Immature natural killer cell (primary cell): ENCODE measurements at places on chromosomes 4 and X. TPM values are rescaled to one million over a fixed set of nuclear protein-coding genes. Genes with fewer than 3 reads are reported as not detected.

GRCh38 chr4:112099701-112100297, 45.5 kb upstream of the FAM241A start:
- DNase-seq = peak; percentile 38

- DNase-seq = peak; percentile 66
Measured at GRCh38 chr4:80422727-80423404, 87.3 kb downstream of the CFAP299 start.

GRCh38 chr4:83272900-83273299, 11.7 kb downstream of the COQ2 start:
- DNase-seq = no peak

DNA sequence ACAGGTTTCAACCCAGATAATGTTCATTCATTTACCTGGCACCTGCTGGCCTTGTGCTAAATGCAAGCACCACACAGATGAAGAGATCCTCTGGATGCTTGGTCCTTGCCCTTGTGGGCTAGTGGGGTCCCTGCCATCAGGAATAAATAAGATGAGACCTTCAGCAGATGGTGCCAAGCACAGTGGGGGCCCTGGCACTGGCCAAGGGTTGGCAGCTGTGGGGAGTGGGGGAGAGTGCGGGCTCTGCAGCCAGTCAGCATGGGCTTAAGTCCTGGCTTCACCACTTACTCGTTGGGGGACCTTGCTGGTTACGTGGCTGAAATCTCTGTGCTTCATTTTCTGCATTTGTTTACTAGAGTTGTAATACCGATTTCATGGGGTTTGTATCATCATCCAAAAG, 6.9 kb downstream of the LAP3 start:
- no peak for DNase-seq

DNA sequence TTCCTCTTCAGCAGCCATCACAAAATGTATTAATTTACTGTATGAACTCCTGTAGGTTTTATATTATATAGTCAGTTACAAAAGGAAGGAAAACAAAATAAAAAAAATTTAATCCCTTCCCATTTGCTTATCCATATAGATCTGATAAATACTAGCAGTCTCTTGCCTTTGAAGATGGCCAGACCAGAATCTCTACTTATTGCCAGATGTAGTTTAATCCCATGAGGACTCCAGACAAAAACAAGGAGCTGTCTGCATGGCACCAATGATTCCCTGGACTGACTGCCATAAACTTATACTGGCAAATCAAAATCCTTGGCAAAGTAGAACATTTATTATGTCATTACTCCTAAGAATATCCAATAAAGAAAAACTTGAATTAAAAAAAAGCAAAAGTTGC, 223.3 kb upstream of the MAB21L2 start:
- DNase-seq = no peak

DNA sequence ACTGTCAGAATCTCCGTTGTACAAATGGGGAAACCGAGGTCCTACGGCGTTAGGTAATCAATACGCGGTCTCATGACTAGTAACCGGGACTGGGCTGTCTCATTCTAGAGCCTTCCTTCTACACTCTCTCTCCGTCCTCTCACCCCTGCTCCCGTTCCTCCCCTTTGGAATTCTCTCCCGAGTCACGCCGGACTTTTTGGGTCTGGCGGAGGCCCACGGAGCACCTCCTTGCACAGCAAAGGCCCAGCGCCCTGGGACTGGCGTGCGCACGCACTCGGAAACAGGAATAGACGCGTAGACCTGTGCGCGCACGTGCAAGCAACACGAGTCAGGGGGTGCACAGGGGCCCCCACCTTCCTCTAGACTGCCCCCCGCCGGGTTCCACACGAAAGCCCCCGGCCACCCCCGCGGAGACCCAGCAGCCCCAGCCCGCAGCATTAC, 361 bp downstream of the QDPR start:
- peak; percentile 2 for DNase-seq

GRCh38 chr4:64272432-64272831, 136.8 kb downstream of the TECRL start:
- DNase-seq = no peak

The DCAF12L1 gene
- polyA plus RNA-seq = not detected

GRCh38 chrX:130253916-130254315, 14.8 kb downstream of the ZNF280C start:
- DNase-seq = no peak

- DNase-seq = no peak
Measured at GRCh38 chr4:34148322-34148908, 2095.9 kb downstream of the ARAP2 start.

DNA sequence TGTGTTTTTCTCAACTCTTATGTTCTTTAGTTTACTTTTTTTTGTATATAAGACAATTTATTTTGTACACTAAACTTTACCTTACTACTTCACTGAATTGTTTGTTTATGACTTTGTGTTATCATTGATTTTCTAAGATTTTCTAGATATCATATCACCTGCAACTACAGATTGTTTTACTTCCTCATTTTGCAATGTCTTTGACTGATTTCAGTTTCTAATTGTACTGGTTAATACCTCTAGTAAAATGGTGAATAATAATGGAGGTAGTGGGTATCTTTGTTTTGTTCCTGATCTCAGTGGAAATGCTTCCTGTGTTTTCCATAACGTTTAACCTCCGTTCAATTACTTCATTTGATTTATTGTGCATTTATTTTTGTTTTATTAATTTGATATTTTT, 490.2 kb downstream of the TLL1 start:
- no peak for DNase-seq

- no peak for DNase-seq
Measured at GRCh38 chrX:112678831-112679230, 907 bp downstream of the LHFPL1 start.

DNA sequence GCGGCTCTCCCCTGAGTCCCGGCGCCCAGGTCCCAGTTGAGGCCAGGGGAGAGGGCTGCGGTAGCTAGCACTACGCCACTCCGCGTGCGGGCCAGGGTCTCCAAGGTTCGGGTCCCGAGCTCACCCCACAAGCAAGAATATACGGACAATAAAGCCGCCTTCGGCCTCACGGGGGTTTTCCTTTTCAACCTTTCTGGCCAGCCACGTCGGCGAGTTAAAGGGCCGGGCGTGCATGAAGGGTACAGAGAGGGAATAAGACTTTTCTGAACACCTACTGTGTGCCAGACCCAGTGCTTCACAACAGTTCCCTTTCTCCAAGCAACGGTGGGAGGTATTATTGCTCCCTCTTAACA, 138.5 kb upstream of the ZIC3 start:
- DNase-seq = no peak

GRCh38 chr4:45292844-45293243, 566.5 kb upstream of the GNPDA2 start:
- no peak for DNase-seq

DNA sequence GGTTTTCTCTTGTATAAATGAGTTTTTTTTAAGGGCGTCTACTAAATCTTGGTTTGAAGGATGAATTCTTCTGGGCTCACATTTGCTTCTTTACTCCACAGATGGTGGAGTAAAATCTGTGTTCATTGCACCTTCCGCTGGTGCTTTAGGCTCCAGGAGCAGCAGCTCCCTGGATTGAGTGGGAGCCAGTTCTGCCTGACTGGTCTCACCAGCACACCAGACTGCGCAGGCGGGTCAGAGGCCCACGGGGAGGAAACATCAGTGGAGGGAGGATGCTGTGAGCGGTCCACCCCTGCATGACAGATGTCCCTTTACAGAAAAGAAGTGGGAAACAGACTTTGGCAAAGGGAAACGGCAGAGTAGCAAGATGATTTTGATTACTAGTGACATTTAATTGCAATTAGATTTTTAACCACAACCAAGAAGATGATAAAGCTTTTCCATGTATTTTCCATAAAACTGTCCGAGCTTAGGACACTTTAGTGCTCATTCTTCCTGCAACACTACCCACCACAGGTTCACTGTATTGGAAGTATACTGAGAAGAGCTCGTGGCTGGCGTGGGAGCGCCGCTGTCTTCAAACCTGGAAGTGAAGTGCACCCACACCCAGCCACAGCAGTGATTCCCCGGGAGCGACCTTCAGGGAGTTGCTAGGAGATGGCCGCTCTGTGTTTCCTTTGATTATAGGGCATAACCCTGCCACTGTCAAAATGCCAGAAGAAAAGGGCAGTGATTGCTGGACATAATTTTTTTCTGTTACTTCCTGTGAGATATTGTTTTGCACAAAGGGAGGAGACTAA, 95.2 kb downstream of the SORBS2 start:
- no peak for DNase-seq

- no peak for DNase-seq
Measured at GRCh38 chr4:169795585-169795984, 37.8 kb upstream of the HPF1 start.

The HERC5 gene
- polyA plus RNA-seq = 9.2 TPM

- DNase-seq = no peak
Measured at GRCh38 chr4:76856243-76857073, 41.5 kb downstream of the SOWAHB start.

- no peak for DNase-seq
Measured at GRCh38 chr4:8041868-8042267, 102.2 kb upstream of the AFAP1 start.

GRCh38 chr4:42995343-42995944, 102.9 kb downstream of the GRXCR1 start:
- DNase-seq = no peak

DNA sequence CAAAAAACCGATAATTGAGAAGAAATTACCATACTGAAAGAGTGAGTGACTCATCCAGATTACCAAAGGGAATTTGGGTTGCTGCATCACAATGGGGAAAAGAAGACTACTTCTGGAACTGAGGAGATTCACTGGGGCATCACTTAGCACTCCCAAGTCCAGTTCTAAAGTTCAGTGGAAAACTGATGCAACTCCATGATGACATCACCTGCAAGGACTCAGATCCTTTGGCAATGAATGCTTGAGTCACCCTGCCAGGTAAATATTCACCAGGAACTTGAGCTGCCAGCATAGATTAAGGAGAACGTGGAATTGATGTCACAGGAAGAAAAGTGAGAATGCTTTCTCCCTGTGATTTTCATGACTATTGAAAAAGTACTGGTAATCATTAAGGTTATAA, 32.0 kb upstream of the SMIM10L2A start:
- DNase-seq = no peak

- DNase-seq = no peak
Measured at GRCh38 chrX:34238896-34239295, 106.8 kb upstream of the FAM47A start.

- DNase-seq = no peak
Measured at GRCh38 chr4:87717276-87718031, 67.4 kb downstream of the DMP1 start.

The KLB gene
- polyA plus RNA-seq = 0.07 TPM

The MAGEA4 gene
- not detected for polyA plus RNA-seq

GRCh38 chr4:909821-910220, 22.3 kb downstream of the GAK start:
- no peak for DNase-seq

DNA sequence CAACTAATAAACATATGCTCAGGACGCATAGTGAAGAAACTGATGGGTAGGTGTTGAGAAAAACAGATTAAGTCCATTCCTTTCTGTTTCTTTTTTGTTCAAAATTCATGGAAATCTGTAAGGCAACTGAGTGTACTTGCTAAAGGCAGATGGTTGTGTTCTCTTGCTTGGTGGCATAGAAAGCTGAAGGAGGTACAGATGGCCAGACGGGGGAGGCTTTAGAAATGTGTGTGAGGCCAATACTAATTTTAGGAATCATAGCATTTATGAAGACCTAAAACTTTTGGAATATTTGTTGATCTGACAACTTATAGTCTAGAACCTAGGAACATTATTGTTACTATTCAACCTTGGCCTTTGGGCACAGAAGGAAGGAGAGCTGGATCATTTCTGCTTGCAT, 56.8 kb upstream of the EMCN start:
- DNase-seq = no peak

The TIMM8A gene
- 6.4 TPM for polyA plus RNA-seq

The CENPE gene
- 0.43 TPM for polyA plus RNA-seq

- DNase-seq = no peak
Measured at GRCh38 chr4:2837110-2837903, 6.3 kb upstream of the ADD1 start.

- DNase-seq = no peak
Measured at GRCh38 chrX:151397741-151398070, 700 bp downstream of the VMA21 start.

- DNase-seq = no peak
Measured at GRCh38 chr4:181802207-181802606, 441.0 kb upstream of the TENM3 start.

The TBX22 gene
- polyA plus RNA-seq = not detected

The GABRG1 gene
- polyA plus RNA-seq = not detected

- no peak for DNase-seq
Measured at GRCh38 chr4:35912174-35912573, 332.1 kb downstream of the ARAP2 start.

The ABLIM2 gene
- 0.43 TPM for polyA plus RNA-seq

- DNase-seq = no peak
Measured at GRCh38 chr4:5098176-5098575, 46.9 kb downstream of the STK32B start.

DNA sequence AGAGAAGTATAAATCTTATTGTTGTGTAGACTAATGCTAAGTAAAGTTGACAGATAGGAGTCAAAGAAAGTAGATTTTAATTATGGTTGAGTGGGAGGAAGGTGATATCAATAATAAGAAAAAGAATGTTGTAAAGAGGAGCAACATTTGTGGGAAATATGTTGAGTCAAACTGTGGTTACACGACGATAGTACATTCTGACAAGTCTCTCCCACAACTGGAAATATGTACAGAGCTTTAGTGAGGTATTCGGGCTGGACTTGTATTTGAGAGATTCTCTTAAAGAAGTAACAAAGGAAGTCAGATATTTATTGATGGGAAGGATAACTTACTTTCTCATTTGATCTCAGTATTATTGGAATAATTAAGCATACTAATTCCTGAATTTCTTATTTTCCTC, 525.3 kb upstream of the MAGEB2 start:
- DNase-seq = no peak

DNA sequence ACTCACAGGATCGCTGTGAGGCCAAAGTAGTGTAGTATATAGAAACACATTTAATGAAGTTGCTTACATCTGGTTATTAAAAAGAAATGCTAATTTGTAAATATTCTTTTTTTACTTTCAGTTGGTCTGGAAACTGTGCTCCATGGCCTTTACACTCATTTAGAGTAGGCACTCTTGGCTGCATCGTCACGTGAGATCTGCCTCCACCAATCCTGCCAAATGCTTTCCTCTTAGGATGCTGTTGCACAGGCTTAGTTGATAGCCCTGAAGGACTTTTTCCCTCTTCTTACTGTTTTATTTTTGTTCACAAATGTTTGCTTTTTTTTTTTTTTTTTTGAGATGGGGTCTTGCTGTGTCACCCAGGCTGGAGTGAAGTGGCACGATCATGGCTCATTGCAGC, 6.3 kb downstream of the CPE start:
- no peak for DNase-seq

The HSFX4 gene
- polyA plus RNA-seq = not detected

DNA sequence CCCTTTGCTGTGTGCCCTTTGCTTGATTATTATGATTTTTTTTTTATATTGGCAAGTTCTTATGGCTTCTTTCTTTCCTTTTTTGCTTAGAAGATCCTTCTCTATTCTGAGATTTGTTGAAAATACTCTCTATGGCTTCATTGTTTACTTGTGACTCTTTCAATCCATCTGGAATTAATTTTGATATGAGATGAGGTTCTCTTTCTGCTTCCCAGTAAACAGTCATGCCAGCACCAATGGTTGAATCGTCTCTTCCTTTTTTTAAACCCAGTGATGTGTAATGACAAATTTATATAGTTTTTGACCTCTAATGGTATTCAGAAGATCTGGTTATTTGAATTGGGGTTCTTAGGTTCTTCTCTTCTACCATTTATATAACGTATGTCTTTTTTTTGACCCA, 121.8 kb downstream of the ARHGAP10 start:
- no peak for DNase-seq

The RENBP gene
- polyA plus RNA-seq = not detected
